ENCODE measurements at places on chromosomes 1 and 21.

DNA sequence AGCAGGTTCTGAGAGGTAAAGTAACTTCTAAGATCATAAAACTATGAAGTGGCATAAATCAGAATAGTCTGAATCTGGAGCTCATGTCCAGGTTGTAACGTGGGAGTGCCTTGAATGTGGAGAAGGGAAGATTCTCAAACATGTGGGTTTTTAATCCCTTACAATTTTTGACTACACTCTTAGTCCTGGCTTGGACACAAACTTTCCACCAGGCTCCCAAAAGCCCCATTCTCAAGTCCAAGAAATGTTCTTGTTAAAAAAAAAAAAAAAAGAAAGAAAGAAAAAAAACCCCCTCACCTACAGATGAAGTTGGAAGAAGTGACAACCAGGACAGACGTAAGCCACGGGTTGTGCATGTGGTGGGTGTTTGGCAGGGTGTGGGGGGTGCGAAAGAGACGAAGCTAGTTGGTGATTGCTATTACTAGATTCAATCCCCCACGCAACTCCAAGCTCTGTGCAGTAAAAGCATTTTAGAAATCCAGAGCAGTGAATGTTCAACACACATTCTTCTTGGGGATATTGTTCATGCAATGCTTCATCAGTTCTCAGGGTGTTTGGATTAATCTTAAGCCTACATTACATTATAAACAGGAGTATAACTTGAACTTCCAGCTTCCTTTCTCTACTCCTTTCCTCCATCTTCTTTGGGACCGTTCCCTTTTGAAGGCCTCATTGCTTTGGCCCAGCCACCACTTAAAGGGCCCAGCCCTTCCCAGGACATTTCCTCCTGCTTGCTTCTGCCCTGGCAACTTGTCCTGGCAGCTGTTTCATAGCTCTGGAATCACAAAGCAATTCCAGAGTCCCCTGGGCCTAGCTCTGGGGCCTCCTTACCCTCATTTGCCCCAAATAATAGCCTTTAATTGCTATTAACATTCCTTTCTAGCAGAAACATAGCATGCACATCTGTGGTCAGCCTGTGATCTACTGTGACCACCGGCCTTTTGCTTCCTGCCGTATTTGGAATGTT is 41.8 kb downstream of the PHC2 start:
- peak; percentile 87 for DNase-seq

- DNase-seq = peak; percentile 90
Measured at GRCh38 chr1:65948609-65949229, 156.0 kb downstream of the PDE4B start.

- no peak for DNase-seq
Measured at GRCh38 chr1:41646186-41646585, 161.7 kb upstream of the EDN2 start.

- peak; percentile 59 for DNase-seq
Measured at GRCh38 chr1:169928438-169929209, 34.9 kb upstream of the SCYL3 start.

DNA sequence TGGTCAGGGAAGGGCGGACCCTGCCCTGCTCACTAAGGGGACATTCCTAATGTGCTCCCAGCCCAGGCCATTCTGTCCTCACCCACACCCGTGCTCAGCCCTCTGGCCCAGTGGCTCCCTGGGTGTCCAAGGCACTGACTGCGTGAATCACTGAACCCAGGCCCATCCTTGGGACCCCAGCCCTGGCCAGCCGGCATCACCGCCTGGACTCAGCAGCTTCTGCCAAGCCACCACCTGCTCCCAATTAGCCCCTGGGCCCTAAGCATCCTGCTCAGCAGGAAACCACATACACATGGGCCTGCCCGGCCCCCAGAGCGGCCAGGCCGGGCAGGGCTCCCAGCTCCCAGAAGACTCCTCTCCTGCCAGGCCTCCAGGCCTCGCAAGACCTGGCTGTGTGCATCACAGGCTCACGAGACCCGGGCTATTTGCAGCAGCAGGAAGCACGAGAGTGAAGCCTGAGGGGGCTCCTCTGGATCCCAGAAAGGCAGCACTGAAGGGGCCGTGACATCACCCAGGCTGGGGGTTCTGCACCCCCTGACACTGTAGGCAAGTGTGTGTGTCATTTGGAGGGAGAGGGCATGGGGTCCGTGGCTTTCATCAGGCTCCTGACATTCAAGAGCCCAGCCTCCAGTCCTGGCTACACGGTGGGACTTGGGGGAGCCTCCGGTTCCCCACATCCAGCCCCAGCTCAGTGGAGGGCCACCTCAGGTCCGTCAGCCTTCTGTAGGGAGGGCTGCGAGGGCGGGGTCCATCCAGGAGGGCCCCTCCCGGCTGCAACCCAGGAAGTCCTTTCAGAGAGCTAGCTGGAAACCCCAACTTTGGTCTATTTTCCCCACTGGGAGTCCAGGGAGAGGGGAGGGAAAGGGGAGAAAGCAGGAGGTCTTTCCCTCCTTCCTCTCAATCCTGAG is 1.6 kb downstream of the MFAP2 start:
- peak; percentile 87 for DNase-seq

DNA sequence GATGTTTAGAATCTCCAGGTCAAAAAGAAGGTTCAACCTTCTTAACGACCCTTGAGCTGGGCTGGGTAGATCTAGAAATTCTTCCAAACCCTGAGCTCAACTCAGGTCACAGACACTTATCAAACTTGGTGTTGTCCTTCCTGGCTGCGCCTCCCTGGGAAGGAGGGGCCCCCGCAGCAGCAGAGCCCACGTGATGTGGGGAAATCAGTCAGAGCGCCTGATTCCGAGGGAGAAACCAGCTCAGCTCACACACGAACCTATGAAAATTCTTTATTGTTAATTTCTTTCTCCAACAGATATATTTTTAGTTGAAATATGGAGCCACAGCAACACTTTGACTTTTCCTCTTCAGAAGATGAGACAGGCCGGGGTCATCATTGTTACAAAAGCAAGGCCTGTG is 24.3 kb upstream of the CLSTN1 start:
- no peak for DNase-seq

DNA sequence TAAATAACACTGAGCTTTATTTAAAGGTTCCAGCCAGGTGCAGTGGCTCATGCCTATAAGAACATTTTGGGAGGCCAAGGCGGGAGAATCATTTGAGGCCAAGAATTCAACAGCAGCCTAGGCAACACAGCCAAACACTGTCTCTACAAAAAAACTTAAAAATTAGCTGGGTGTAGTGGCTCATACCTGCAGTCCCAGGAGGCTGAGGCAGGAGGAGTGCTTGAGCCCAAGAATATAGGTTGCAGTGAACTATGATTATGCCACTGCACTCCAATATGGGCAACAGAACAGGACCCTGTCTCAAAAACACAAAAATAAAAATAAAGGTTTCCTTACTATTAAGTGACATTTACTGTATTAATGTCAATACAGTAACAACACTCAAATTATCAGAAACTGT is 2.1 kb downstream of the TAF12 start:
- DNase-seq = no peak

Measured in fibroblast of villous mesenchyme (primary cell).